NCI-H2227 treated with DMSO at 0.1 percent for 48 hours (cell line): ENCODE measurements at places on chromosomes 5 and 9.

DNA sequence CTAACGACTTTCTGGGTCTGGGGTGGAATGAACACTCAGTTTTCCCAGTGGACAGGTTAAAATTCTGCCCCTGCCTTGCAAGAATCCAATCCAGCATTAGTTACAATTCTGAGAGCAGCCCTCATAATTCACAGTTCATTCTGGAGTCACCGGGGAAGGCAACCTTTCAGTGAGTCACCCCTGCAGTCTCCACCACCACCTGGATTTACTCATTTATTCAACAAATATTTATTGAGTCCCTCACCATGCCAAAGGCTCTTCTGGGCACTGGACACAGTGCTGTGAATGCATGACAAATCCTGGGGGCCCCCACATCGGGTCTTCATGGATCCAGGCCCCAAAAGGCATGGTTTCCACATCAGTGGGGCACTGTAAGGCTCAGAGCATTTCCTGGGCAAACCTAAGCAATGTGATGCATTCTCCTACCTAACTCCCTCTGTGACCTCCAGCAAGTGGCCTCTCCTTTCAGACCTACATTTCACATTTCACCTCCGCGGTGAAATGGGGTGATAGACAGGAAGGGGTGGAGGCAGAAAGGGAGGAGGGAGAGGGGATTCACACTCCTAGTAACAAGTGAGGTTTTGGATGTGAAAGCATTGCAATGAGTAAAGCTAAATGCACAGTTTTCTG lies 6.4 kb upstream of the MSX2 start:
- no peak for DNase-seq

DNA sequence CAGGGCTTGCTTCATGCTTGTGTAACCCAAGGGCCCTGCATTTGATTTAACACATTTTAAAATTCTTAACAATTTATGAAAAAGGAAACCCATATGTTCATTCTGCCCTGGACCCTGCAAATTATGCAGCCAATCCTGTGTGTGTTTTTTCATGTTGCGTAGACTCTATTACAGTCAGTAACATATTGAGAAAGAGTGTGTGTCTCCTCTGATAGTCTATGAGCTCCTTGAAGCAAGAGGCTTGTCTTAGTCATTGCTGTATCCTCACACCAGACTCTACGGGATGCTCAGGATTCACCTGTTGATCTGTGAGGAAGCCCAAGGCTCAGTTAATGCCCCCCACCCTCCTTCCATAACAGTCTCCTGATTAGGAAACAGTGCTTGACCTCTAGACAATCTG lies 177.3 kb upstream of the DMAC1 start:
- DNase-seq, result no peak

- DNase-seq, result no peak
These were observed 693.8 kb downstream of the DNAH5 start for GRCh38 chr5:13250464-13251291.

DNA sequence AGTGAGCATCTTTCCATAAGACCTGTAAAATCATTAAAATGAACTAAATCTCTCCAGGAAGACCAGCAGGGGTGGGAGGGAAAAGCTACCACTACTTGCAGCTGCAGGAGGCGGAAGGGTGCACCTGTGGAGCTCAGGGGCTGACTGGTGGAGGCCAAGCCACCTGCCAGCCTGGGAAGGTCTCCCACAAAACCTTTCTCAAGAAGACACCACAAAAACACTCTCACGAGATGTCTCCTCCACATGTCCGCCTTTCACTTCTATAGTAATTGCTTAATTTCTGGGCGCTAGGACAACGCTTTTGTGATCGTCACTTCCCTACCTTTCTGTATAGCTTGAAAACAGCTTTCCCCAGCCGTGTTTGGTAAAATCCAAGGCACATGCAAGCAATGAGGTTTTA lies 114.4 kb downstream of the ROR2 start:
- no peak for DNase-seq
